ENCODE measurements at places on chromosomes 6 and 20.

- DNase-seq = no peak
Observed at GRCh38 chr6:114030767-114031166, 59.8 kb upstream of the HDAC2 start.

DNA sequence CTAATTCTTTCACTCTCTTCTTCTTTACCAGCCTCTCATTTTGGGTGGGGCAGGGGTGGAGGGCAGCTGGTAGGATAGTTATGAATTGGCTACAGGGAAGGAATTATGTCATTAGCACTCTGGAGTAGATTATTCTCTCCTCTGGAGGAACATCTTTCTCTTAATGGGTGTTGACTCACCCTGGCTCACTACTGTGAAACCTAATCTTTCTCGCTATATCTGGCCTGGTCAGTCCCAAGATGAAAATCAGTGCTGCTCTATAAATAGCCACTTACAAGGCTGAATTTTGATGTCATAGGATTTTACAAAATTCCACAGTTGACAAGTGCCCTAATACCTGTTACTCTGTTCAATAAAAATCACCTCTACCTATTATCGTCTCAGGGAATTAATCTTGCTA lies 151.3 kb downstream of the COL9A1 start:
- no peak for DNase-seq

DNA sequence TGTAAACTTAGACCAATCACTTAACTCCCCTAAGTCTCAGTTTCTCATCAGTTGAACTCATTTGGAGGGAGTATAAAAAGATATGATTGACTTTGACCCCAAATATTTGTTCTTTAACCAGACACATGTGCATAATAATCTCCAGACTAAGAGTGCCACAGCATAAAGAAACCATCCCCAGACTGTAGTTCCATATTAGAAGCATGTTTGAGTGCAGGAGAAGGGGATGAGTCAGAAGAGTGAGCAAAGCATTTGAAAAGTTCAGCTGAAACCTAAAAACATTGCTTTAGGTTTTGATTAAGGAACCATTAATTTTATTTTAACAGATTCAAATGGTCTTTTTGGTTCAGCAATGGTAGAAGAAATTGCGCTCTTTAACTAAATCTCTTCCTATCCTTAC lies 654.8 kb downstream of the UTRN start:
- no peak for DNase-seq

DNA sequence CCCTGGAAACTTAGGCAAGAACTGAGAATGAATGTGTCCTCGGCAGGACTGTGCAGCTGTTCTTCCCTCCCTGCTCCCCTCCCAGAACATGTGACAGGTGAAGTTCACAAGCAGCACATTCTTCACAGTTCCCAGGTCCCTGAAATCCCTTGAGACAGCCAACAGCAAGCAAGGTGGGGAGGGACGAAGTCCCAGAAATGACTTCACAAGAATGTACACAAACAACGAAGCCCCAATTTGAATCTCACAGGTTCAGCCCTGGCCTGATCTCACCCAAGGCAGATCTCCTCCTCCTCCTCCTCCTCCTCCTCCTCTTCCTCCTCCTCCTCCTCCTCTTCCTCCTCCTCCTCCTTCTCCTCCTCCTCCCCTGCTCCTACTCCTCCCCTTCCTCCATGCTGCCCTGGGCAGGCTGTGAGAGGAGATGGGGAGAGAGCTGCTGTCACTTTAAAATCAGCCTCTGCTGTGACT lies 32.4 kb downstream of the WRNIP1 start:
- DNase-seq = no peak

- DNase-seq = no peak
Observed at GRCh38 chr20:35370751-35371150, 41.0 kb downstream of the UQCC1 start.

DNA sequence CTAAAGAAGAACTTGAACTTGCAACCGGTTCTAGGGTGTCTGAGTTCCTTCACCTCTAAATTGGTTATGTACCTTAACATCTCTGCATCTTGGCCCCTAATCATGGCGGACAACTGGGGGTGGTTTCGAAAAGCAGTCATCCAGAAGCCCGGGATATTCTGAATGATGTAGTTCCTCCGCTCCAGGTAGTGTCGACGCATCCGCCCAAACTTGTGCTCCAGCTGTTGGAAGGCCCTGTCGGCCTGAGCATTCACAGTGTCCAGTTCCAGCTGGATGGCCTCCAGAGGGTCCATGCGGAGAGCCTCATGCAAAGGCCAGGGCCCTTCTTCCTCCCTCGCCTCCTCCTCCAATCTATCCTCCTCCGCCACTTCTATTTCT lies 887 bp downstream of the TSPYL1 start:
- peak; percentile 0 for DNase-seq

GRCh38 chr6:22601984-22602383 lies 32.6 kb downstream of the HDGFL1 start:
- no peak for DNase-seq

- no peak for DNase-seq
Observed at GRCh38 chr6:135306740-135307420, 125.8 kb downstream of the MYB start.

DNA sequence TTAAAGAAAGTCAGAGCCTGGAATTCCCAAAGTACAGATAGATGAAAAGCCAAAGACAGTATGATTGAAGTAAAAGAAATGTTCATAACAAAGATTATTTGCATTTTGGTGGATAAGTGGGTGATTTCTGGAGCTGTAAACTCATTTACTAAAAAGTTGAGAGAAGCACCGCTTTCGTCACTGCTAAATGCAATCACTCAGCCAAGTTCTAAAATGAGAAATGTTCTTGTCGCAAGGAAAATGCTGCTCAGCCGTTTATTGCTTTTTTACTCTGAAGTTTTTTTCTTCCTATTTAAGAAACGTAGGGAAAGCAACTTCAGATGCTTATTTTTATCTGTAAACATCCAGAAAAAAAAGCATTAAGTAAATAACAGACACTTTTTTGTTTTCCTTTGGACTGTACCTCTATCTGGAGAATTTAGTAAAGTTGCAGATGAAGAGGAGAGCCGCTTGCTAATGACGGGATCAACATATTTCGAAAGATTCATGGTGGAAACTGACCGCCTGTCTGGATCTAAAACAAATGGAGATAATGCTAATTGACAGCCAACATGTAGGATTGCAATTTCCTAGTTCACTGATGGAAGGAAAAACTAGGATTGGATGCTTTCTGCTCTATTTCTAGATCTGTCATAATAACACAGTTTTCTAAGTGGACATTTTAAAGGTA lies 93.8 kb upstream of the BCLAF1 start:
- DNase-seq = no peak

Data from SW480 (cell line).